ENCODE measurements at places on chromosomes 1 and 21. TPM values are rescaled to one million over a fixed set of nuclear protein-coding genes. Genes with fewer than 3 reads are reported as not detected.

C1orf226 gene
- total RNA-seq, result 6.3 TPM

GRIK3 gene
- 0.27 TPM for total RNA-seq

PRAMEF11 gene
- total RNA-seq, result not detected

SRSF4 gene
- total RNA-seq, result 73.9 TPM

- DNase-seq, result no peak
Measured at GRCh38 chr1:101245246-101245927, 8.6 kb downstream of the S1PR1 start.

DNA sequence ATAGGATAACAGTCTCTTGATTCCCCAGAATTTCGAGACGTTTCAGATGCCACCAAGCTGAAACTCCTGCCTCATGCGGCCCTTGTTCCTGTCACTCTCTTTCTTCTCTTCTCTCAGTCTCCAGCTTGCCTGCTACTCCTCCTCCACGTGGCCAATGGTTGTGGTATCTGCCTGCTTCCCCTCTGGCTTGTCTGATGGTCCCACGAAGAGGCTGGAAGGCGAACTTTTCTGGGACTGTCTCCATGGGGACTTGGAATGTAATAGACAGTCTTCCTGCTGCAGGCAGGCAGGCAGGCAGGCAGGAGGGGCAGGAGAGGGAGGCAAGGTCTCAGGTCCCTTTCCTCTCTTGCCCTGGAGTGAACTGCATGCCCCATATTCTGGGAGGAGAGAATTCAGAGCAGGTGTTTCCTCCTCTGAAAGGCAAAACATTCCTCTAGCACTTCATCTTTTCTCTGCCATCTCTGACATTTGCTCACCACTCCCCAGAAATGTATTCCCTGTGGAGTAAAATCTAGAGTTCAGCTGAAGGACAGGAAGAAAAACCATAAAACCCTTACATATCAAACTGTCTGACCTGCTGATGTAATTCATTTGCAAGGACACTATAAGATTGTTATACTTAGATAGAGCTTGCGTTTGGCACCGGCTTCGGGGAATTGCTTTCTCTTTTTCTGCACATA is 64.1 kb upstream of the GNG12 start:
- DNase-seq, result no peak

DNA sequence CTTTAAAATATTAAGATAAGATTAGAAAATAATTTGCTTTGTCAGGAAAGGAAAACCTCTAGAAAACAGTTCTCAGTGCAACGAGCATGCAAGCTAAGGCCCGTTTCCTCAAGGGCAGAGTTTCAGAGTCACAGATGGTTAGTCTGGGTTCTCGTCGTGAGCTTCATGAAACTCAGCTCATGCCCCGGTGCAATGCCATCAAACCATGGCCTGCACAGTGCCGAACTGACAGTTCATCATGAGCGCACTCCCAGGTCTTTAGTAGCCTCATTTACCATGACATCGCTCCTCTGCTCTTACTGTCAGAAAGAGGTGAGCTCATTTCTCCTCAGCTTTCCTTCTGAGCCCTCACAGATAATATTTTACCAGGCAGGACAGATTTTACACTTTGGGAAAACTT is 319.2 kb downstream of the NTNG1 start:
- DNase-seq, result no peak
